ENCODE measurements at places on chromosomes 2 and 18. TPM values are rescaled to one million over a fixed set of nuclear protein-coding genes. Genes with fewer than 3 reads are reported as not detected.

DNA sequence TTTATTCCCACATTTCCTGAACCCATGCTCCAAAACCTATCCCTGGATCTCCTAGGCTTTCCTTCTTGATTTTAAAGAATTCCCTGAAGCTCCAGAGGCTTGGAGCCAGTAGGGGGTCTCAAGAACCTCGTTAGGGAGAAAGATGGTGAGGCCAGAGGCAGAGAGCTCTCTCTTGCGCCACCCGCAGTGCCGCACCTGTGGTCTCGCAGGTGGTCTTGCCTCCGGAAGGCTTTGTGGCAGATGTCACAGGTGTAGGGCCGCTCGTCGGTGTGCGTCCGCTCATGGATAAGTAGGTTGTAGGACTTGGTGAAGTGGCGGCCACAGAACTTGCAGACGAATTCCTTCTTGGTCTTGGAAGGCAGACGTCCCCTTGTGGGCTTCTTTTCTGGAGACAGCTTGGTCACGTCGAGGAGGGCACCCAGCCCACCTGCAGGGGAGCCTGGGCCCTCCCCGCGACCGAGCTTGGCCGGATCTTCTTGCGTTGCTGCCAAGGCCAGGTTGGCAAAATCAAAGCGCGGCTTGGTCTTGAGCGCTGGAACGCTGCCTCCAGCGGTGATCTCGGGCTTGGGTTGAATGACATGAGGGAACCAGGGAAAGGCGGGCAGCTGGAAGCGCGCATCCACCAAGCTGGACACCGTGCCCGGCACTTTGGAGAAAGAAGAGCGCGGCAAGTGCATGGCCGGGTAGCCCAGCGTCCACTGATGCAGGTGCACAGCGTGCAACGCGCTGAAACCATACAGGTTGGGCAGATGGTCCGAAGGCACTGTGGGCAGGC, 5.3 kb downstream of the OSR1 start:
- no peak overlapping the region for H3K27ac ChIP-seq
- peaks cover 35% of the 10 kb centered on the region for H3K4me1 ChIP-seq
- H3K4me3 ChIP-seq = no peak overlapping the region
- no peaks in the 10 kb centered on the region for H3K36me3 ChIP-seq
- peaks cover 94% of the 10 kb centered on the region for H3K27me3 ChIP-seq

Gene C1QL2
- not detected for total RNA-seq

DNA sequence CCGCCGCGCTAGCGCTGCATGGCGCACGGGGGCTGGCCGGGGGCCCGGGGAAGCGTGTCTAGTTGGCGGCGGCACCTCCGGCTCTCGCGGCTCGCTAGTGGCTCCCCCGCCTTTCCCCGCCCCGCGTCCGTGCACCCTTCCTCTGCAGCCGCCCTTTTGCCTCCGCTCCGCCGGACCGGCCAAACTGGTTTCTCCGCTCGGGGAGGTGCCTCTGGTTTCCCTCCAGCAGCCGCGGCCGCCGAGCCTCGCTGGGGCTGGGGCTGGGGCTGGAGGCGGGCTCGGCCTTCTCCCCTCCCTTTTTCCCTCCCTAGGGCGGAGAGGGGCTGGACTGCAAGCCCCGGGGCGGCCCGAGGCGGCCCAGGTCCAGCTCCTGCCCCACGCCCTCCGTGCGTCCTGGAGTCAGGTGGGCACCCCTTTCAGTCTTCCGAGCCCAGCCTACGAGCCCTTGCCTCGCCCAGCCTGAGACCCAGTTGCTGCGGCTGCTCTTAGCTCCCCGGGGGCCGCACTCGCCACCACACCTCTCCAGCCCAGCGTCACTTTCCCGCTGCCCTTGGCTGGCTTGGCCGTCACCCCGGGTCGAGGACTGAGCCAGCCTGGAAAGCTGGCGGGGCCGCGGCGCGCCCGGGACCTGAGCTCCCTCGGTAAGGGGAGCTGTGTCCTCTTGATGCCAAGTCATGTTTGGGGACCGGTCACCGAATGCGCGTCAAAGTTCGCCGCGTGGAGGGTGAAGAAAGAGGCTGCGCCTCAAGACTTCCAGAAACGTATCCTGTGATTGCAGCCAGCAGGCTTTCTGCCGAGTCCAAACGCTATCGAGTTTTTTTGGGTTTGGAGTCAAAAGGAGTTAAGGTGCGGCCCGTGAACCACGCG, at the start of gene ATP8B1:
Gene ATP8B1 (minus strand): TSS at position 213 of the 867 bp plus-strand sequence. CDS start 71,508 bp downstream, outside the sequence.
- DNase-seq = peak; percentile 38
- H3K36me3 ChIP-seq = peaks cover 3% of the 10 kb centered on the region
- H3K4me1 ChIP-seq = peaks cover 12% of the 10 kb centered on the region
- H3K27me3 ChIP-seq = peaks cover 77% of the 10 kb centered on the region
- no peak within 1 kb of the TSS for H3K27ac ChIP-seq

Gene RTP5
- total RNA-seq = 0.20 TPM

GRCh38 chr2:204046145-204046544, 109.6 kb downstream of the ICOS start:
- no peak overlapping the region for H3K27ac ChIP-seq
- no peak for DNase-seq
- H3K4me1 ChIP-seq = peaks cover 38% of the 10 kb centered on the region
- H3K4me3 ChIP-seq = no peak overlapping the region
- H3K27me3 ChIP-seq = peaks cover 5% of the 10 kb centered on the region
- no peaks in the 10 kb centered on the region for H3K36me3 ChIP-seq

GRCh38 chr2:19900931-19901441, 797 bp downstream of the TTC32 start:
- H3K4me1 ChIP-seq = peaks cover 38% of the 10 kb centered on the region
- H3K36me3 ChIP-seq = peaks cover 11% of the 10 kb centered on the region
- H3K27me3 ChIP-seq = peaks cover 11% of the 10 kb centered on the region

- no peaks in the 10 kb centered on the region for H3K4me1 ChIP-seq
- H3K27ac ChIP-seq = no peak overlapping the region
- H3K36me3 ChIP-seq = no peaks in the 10 kb centered on the region
- peaks cover 4% of the 10 kb centered on the region for H3K27me3 ChIP-seq
These were observed 193.3 kb downstream of the RNF152 start for GRCh38 chr18:61699397-61700110.

DNA sequence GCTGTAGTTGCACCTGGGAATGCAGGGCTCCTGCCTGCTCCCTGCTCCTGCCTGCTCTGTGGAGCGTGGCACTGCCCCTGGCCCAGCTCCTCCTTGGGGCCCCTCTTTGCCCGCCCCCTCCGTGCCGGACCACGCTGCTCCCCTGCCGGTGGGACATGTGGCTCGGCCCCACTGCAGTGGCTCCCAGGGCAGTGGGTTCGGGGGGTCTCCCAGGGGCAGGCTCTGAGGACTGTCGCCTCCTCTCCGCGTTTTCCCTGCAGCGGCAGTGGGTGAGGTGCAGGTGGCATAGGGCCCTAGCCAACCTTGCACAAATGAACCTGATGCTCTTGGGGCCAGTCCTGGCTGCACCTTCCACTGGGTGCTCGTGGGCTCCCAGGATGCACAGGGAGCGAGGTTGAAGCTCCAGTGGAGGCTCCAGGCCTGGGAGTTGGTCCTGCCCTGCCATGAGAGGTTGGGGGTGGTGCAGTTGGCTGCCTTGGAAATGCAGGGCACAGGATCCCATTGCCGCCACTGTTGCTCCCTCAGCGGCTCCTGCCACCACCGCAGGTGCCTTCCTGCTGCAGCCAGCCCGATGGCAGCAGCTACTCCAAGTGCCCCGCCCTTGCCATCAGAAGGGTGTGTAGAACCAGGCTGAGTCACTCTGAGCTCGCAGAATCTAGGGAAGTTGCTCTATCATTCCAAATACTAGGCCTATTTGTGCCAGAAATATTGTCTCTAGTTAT, 313.1 kb upstream of the SYT4 start:
- H3K4me3 ChIP-seq = no peak overlapping the region
- no peaks in the 10 kb centered on the region for H3K36me3 ChIP-seq
- no peak overlapping the region for H3K27ac ChIP-seq
- H3K27me3 ChIP-seq = no peaks in the 10 kb centered on the region
- DNase-seq = no peak
- no peaks in the 10 kb centered on the region for H3K4me1 ChIP-seq

DNA sequence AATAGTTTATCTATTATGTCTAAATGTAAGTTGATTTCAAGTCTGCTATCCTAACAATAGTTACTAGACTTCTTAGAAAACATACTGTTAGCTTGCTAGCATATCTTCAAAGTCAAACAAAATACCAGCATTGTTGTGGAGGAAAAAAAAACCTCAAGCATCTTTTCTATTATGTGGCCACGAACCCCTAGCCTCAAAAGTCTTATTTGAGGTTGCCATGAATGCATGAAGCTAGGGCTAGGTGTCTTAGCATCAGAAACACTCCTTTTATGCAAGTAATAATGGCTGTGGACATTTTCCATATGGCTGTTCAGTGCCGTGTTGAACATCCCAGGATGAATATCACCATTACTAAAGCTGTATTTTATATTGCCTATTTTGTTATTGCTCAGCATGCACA, 86.6 kb upstream of the OTX1 start:
- H3K4me1 ChIP-seq = no peaks in the 10 kb centered on the region
- H3K36me3 ChIP-seq = peaks cover 6% of the 10 kb centered on the region
- H3K4me3 ChIP-seq = no peak overlapping the region
- H3K27ac ChIP-seq = no peak overlapping the region
- no peaks in the 10 kb centered on the region for H3K27me3 ChIP-seq

DNA sequence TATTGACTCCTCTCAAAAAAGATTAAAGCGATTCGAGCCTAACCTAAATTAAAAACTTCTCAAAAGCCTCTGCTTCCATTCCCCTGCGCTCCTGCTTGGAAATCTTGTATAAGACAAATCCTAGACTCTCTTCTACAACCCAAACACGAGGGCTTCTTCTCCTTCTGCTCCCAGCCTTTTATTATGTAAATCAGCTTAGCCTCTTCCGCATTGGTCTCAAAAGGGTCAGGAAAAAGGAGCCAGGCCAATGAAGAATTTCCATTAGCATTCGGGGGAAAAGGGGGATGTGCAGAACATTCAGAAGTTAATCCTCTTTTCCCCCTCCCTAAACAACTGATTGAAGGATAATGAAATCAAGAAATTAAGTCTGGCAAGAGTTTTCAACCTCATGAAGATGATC, 107.9 kb downstream of the FAM124B start:
- no peak for DNase-seq
- no peak overlapping the region for H3K27ac ChIP-seq
- H3K27me3 ChIP-seq = peaks cover 47% of the 10 kb centered on the region
- no peak overlapping the region for H3K4me3 ChIP-seq
- peaks cover 3% of the 10 kb centered on the region for H3K4me1 ChIP-seq
- H3K36me3 ChIP-seq = no peaks in the 10 kb centered on the region

Gene ANKZF1
- total RNA-seq = 102 TPM

- no peak for DNase-seq
- H3K4me1 ChIP-seq = peaks cover 14% of the 10 kb centered on the region
- H3K27me3 ChIP-seq = no peaks in the 10 kb centered on the region
- H3K4me3 ChIP-seq = no peak overlapping the region
- H3K36me3 ChIP-seq = peaks cover 42% of the 10 kb centered on the region
These were observed 18.4 kb downstream of the MRPS9 start for GRCh38 chr2:105056245-105056644.

Gene SP9
- not detected for total RNA-seq

- peaks cover 55% of the 10 kb centered on the region for H3K36me3 ChIP-seq
- no peaks in the 10 kb centered on the region for H3K27me3 ChIP-seq
- DNase-seq = no peak
These were observed 7.1 kb downstream of the AAK1 start for GRCh38 chr2:69636395-69636794.

DNA sequence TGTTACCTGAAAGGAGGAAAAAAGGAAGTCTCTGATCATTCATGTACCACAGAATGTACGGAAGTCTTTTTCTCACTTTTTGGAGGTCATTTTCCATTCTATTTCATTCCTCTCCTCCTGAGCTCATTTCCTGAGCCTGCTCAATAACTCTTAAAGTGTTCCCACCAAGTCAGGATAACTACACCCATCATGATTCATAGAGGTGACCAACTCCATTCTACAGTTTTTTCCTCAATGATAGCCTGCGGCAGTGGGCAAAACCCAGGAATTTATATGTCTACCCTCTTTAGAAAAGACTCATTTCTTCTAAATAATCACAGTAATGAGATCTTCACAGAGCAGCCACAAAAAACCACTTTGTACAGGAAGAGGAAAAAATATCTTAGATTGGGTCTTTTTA, 372.5 kb downstream of the RBM43 start:
- H3K4me1 ChIP-seq = no peaks in the 10 kb centered on the region
- no peak overlapping the region for H3K27ac ChIP-seq
- no peaks in the 10 kb centered on the region for H3K27me3 ChIP-seq
- DNase-seq = no peak
- no peak overlapping the region for H3K4me3 ChIP-seq

GRCh38 chr2:120844070-120844738, 108.5 kb downstream of the GLI2 start:
- H3K36me3 ChIP-seq = no peaks in the 10 kb centered on the region
- no peak overlapping the region for H3K4me3 ChIP-seq
- H3K4me1 ChIP-seq = no peaks in the 10 kb centered on the region
- H3K27ac ChIP-seq = no peak overlapping the region
- no peak for DNase-seq

Gene SERPINB10
- total RNA-seq = not detected

- DNase-seq = no peak
- no peaks in the 10 kb centered on the region for H3K36me3 ChIP-seq
- H3K27ac ChIP-seq = no peak overlapping the region
- H3K4me3 ChIP-seq = no peak overlapping the region
These were observed 251.6 kb downstream of the TWIST2 start for GRCh38 chr2:239099474-239099873.

- no peak for DNase-seq
- H3K27me3 ChIP-seq = peaks cover 13% of the 10 kb centered on the region
- H3K4me1 ChIP-seq = no peaks in the 10 kb centered on the region
These were observed 265.1 kb upstream of the TNP1 start for GRCh38 chr2:217125014-217125413.

DNA sequence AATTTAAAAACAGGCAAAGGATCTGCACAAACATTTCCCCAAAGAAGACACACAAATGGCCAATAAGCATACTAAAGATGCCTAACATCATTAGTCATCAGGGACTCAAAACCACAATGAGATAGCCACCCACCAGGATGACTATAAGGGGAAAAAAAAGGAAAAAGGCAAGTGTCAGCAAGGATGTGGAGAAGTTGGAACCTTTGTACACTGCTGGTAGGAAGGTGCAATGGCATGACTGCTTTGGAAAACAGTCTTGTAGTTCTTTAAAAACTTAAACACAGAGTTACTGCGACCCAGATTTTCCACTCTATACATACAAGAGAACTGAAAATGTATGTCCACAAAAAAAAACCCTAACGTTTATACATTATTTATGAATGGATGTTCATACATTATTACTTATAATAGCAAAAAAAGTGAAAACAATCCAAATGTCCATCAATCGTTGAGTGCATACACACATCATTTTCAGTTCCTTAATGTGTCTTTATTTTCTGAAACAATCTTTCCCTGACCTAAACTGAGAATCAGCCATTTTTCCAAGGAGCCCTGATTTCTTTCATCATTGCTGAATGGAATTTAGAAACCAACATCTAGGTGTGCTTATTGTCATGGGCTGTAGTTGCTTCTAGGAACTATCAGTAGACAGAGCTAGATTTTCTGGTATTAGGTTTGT, 64.7 kb upstream of the TLK1 start:
- H3K27ac ChIP-seq = no peak overlapping the region
- H3K27me3 ChIP-seq = no peaks in the 10 kb centered on the region
- peaks cover 9% of the 10 kb centered on the region for H3K4me1 ChIP-seq
- no peaks in the 10 kb centered on the region for H3K36me3 ChIP-seq

Gene MC2R
- not detected for total RNA-seq

GRCh38 chr18:61596296-61596695, 263.1 kb downstream of the CDH20 start:
- H3K27me3 ChIP-seq = peaks cover 17% of the 10 kb centered on the region
- no peaks in the 10 kb centered on the region for H3K4me1 ChIP-seq
- H3K4me3 ChIP-seq = no peak overlapping the region
- no peak for DNase-seq

All from activated naive CD8-positive, alpha-beta T cell treated with anti-CD3 and anti-CD28 coated beads for 36 hours (primary cell).